AML-193 (cell line): ENCODE measurements at places on chromosomes 7 and 10.

GRCh38 chr10:34626158-34626880, 188.8 kb downstream of the PARD3 start:
- DNase-seq = no peak

DNA sequence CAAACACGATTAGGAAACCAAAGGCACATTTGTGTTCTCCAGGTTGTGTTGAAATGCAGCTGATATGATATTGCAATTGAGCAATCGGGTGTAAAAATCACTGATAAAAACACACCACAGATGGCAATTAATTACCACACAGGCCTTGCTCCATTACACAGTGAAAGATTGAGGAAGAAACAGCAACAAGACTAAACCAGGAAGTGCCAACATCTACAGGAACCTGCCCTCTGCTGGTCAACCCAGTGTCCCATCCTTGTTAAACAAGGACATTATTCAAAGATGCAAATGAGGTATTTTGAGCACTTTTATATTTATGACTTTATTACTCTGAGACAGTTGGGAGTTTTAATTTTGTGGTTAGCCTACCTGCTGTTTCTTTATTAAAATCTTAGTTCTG, 765.6 kb upstream of the GHITM start:
- peak; percentile 49 for DNase-seq

DNA sequence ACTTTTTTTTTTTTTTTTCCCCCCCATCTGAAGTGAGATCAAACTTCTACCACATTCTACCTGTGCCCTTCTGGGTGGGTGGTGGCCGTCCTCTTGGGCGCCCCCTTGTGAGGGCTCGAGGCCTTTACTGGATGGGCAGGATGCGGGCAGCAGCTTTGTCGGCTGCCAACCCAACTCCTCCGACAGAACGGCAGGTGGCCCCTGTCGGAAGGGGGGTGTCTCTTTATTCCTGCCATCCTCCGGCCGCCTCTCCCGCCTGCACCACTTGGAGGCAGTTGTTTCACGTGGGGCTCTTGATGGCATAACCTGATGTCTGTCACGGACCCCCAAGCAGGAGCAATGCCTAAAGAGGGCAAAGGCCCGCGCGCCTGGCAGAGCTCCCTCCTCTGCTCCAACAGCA, 31.0 kb downstream of the AMZ1 start:
- DNase-seq = no peak

DNA sequence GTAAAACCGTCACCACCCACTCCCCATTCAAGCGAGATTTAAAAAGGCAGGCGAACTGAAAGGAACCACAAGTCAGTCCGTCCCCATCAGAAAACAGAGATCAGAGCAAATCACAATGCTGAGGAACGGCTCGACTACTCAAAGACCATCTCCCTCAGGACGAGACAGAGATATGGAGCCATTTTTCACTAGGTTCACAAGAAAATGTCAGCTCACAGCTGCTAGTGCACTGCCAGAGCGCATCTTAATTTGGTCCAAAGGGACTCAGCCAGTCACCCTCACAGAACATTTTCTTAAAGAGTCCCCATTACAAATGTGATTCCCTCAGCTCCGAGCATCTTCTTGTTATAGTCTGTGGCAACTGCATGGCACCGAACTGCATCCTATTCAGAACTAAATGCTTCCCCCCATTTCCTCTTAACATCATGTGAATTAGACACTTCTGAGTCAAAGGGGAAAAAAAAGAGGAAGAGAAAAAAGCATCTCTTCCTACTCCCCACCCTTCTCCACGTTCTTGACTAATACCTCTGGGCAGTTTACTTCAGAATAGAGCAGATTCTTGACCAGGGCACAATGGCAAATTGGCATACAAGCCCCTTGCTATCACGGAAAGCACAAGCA, 683.9 kb downstream of the MAGI2 start:
- no peak for DNase-seq

- no peak for DNase-seq
Observed at GRCh38 chr10:86512137-86512536, 9.5 kb downstream of the WAPL start.

DNA sequence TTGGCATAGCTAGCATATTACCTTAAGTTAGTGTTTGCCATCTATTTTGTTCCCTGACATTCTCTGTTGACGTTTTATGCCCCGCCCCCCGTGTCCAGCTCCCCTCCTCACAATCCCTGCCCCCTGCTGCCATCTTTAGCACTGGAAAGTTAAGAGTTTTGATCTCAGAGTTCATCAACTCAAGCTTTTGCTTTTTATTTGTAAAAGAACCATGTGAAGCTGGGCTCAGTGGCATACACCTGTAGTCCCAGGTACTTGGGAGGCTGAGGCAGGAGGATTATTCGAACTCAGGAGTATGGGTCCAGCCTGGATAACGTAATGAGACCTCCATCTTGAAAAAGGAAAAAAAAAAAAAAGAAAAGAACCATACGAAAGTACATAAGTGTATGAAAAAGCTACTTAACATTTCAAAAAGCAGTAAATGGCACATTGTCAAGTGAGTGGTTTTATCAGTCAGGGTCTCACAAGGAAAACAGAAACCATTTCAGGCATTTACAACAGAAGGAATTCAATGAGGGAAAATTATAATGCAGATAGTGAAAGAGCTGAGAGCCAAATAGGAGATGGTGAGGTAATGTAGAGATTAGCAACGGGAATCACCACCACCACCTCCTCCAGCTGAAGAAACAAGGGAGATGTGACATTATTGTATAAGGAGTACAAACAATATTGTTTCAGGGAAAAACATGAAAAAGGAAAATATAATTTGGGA, 64.9 kb downstream of the MCU start:
- no peak for DNase-seq

GRCh38 chr7:130071701-130072622, 1.6 kb downstream of the KLHDC10 start:
- DNase-seq = peak; percentile 73

DNA sequence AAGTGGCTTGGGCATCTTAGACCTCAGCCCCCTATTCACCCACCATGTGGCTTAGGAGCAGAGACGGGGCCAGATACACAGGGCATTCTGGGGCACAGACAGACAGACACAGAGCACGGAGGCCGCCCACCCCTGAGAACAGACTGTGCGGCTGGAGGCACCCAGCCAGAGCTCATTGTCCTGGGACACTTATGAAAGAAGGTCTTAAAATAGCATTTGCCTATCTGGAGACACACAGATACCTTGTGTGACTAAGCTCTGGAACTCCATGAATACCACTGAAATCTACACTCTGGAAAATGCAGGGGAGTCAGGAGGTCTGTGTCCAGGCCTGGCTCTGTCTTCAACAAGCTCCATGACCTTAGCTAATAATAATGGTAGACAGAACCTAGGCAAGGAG, 41.4 kb upstream of the ADO start:
- DNase-seq = no peak
